ENCODE measurements at places on chromosomes 1 and 21. TPM values are rescaled to one million over a fixed set of nuclear protein-coding genes. Genes with fewer than 3 reads are reported as not detected.
A peak's percentile ranks its signal among the peaks of the same experiment; 100 is the strongest.

Gene LIN28A
- not detected for total RNA-seq

Gene GJA8
- not detected for total RNA-seq

Gene RAB7B
- total RNA-seq = 1.1 TPM

Gene RNF220
- total RNA-seq = 68.7 TPM

Gene CFAP45
- total RNA-seq = 1.6 TPM

Gene FMOD
- total RNA-seq = not detected

Gene LIPI
- total RNA-seq = not detected

- H3K4me3 ChIP-seq = no peak overlapping the region
- peaks cover 5% of the 10 kb centered on the region for H3K36me3 ChIP-seq
- H3K27me3 ChIP-seq = no peaks in the 10 kb centered on the region
- peaks cover 15% of the 10 kb centered on the region for H3K4me1 ChIP-seq
- no peak for DNase-seq
- H3K27ac ChIP-seq = no peak overlapping the region
Observed at GRCh38 chr1:170164103-170164763, 18.5 kb downstream of the NTMT2 start.

DNA sequence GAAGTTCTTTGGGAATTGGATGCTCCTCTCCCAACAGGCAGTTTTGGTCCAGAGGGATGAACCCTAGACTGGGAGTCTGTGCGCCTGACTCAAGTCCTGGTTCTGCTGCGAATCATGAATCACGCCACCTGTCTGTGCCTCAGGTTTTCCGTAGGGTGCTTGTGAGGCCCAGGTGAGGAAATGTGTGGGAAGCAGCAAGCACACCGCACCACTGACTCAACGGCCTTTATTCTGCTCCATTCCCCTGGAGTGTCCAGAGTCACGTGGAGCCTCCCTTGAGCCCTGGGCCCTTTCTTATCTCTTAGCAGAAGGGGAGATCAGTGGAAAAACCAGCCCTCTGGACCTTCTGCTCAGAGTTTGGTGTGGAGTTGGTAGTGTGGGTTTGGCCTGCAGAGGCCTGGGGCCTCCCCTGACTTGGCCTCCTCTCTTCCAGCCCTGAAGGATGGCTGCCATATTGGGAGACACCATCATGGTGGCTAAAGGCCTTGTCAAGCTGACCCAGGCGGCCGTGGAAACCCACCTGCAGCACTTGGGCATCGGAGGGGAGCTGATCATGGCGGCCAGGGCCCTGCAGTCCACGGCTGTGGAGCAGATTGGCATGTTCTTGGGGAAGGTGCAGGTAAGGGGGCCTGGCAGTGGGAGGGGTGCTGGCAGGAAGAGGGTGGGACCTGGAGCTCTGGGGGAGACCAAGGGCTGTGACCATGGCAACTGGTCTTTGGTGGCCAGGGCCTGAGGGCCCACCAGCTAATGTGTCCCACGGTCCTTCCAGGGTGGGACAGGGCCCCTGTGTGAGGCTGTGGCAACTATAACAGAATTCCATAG, 21.1 kb downstream of the COQ8A start:
- H3K36me3 ChIP-seq = no peaks in the 10 kb centered on the region
- no peak for DNase-seq
- H3K4me3 ChIP-seq = no peak overlapping the region
- H3K4me1 ChIP-seq = no peaks in the 10 kb centered on the region

GRCh38 chr1:165215676-165216075, 140.8 kb downstream of the LMX1A start:
- H3K4me1 ChIP-seq = no peaks in the 10 kb centered on the region
- DNase-seq = no peak
- peaks cover 48% of the 10 kb centered on the region for H3K27me3 ChIP-seq
- H3K36me3 ChIP-seq = no peaks in the 10 kb centered on the region
- no peak overlapping the region for H3K4me3 ChIP-seq

GRCh38 chr1:2166695-2167094, 27.9 kb downstream of the FAAP20 start:
- H3K36me3 ChIP-seq = peaks cover 10% of the 10 kb centered on the region
- H3K27me3 ChIP-seq = no peaks in the 10 kb centered on the region
- DNase-seq = no peak
- no peak overlapping the region for H3K27ac ChIP-seq
- no peak overlapping the region for H3K4me3 ChIP-seq

- no peaks in the 10 kb centered on the region for H3K27me3 ChIP-seq
- H3K27ac ChIP-seq = no peak overlapping the region
- no peak for DNase-seq
- H3K4me1 ChIP-seq = no peaks in the 10 kb centered on the region
Observed at GRCh38 chr1:40081871-40082270, 15.2 kb downstream of the PPT1 start.

DNA sequence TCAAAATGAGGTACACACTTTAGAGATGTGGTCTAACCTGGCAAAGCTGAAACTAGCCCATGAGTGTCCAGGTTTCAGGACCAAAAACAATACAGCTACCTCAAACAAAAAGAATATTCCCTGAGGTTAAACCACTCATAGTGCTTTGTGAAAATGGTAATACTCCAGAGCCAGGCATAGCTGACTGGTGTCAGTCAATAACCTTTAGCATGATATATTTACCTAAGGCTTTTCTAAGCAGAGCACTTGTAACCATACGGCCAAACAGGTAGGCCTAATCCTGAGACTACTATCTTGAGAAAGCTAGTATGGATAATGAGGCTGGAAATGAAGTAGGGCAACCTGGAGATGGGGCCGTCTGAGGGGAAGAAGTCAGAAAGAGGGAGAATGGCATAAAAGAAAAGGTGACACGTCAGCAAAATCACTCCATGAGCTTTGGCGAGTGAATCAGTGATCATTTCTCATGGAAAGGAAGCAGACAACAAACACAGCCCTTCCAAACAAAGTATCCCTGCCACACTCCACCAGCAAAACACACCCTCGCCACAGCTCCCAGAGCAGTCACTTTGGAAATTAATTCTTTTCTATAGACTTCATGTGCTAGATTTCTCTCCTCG, 1.7 kb upstream of the LRRC52 start:
- DNase-seq = no peak
- H3K4me3 ChIP-seq = no peak overlapping the region
- H3K27me3 ChIP-seq = peaks cover 49% of the 10 kb centered on the region
- no peak overlapping the region for H3K27ac ChIP-seq
- no peaks in the 10 kb centered on the region for H3K36me3 ChIP-seq

DNA sequence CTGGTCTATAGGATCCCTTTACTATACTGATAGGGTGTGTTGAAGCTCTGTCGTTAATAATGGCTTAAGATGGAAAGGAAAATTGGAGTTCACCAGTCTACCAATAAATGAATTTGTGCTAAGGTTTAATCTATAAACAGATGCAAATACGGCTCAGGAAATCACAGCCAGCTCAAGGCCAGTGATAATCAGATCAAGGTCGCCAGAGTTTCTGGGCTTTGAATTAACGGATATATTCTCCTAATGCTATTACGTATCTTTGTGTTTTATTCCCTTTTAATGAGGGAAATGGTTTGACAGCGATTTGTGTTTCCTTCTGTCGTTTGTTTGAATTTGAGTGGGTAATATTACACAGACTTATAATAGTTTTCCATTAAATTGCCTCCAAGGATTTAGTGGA, 279.6 kb downstream of the BACH1 start:
- H3K36me3 ChIP-seq = no peaks in the 10 kb centered on the region
- DNase-seq = no peak
- no peaks in the 10 kb centered on the region for H3K27me3 ChIP-seq
- H3K4me1 ChIP-seq = no peaks in the 10 kb centered on the region

- no peak overlapping the region for H3K4me3 ChIP-seq
- DNase-seq = no peak
- no peaks in the 10 kb centered on the region for H3K36me3 ChIP-seq
Observed at GRCh38 chr21:45390121-45390751, 14.7 kb upstream of the COL18A1 start.

- peak overlapping the region; percentile 85 for H3K27ac ChIP-seq
- H3K27me3 ChIP-seq = no peaks in the 10 kb centered on the region
- H3K36me3 ChIP-seq = peaks cover 34% of the 10 kb centered on the region
- peaks cover 21% of the 10 kb centered on the region for H3K4me1 ChIP-seq
- DNase-seq = no peak
- peak overlapping the region; percentile 96 for H3K4me3 ChIP-seq
Observed at GRCh38 chr21:37074197-37074510, 1.1 kb downstream of the TTC3 start.

DNA sequence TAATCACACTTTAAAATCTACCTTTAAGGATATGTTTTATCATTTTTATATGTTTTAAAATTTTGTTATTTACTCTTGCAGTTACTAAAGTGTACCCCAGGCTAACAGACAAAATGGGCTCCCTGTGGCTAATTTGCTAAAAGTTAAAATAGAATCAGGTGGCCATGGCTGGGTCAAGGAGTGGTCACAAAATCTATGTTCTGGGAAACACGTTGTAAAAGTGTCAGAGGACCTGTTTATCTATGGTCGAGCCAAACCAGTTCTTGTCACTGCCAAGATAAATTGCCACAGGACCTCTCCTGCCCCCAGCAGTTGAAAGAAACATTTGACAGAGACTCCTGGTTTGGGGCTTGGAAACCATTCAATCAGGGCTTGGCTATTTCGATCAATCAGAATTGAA, 21.2 kb upstream of the TTLL7 start:
- peaks cover 8% of the 10 kb centered on the region for H3K4me1 ChIP-seq
- peak; percentile 26 for DNase-seq
- no peaks in the 10 kb centered on the region for H3K36me3 ChIP-seq
- no peaks in the 10 kb centered on the region for H3K27me3 ChIP-seq

DNA sequence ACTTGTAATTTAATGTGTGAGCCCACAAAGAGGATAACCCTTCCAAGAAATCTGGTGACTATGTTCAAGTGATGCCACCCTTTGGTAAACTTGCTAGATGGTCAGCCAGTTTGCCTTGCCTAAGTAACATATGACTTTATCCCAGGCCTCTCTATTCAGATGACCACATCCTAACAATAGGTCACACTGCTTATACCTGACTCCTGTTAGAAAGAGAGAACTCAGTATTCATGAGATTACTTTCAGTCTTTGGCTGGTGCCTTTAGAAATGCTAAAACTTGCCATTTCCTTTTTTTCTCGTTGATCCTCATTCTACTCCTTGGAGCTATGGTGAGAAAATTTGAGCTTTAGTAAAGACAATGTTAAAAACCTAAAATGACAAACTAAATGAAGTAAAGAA, 28.5 kb upstream of the SERBP1 start:
- H3K27ac ChIP-seq = no peak overlapping the region
- no peaks in the 10 kb centered on the region for H3K4me1 ChIP-seq
- H3K4me3 ChIP-seq = no peak overlapping the region
- H3K27me3 ChIP-seq = peaks cover 4% of the 10 kb centered on the region
- no peaks in the 10 kb centered on the region for H3K36me3 ChIP-seq

DNA sequence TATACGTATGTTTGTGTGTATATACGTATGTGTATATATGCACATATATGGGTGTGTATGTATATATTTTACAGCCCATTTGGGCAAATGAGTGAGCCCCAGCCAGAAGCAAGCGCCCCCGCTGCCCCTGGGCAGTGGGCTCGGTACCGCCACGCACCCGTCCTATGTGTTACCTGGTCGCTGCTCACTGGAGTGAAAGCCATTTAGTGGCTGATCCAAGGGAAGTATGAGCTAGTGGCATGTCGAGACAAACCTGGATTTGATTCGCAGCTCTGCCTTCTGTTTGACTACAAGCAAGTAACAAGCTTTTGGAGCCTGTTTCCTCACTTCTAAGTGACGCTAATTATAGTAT, 35.8 kb upstream of the JAK1 start:
- peak overlapping the region; percentile 22 for H3K27ac ChIP-seq
- no peaks in the 10 kb centered on the region for H3K4me1 ChIP-seq
- H3K36me3 ChIP-seq = peaks cover 14% of the 10 kb centered on the region
- peak overlapping the region; percentile 65 for H3K4me3 ChIP-seq
- H3K27me3 ChIP-seq = no peaks in the 10 kb centered on the region
- no peak for DNase-seq

GRCh38 chr1:55382806-55383305, 167.7 kb upstream of the USP24 start:
- DNase-seq = no peak
- no peak overlapping the region for H3K4me3 ChIP-seq
- no peaks in the 10 kb centered on the region for H3K4me1 ChIP-seq
- no peaks in the 10 kb centered on the region for H3K36me3 ChIP-seq

DNA sequence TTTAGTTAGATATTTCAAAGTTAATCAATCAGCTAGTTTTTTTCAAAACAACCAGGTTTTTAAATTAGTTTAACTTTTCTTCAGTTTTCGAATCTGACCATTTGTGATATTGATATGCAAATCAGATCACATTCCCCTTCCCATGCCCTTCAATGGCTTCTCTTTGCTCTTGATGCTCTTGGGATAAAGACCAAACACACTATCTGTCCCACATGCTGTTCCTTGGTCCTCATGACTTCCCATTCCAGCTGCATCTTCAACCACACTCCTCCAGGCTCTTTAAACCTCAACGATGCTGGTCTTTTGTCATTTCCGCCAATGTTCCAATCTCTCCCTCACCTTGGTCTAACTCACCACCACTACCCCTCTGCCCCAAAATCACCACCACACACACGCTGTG, 285.8 kb downstream of the LMX1A start:
- H3K27ac ChIP-seq = no peak overlapping the region
- H3K36me3 ChIP-seq = no peaks in the 10 kb centered on the region
- no peaks in the 10 kb centered on the region for H3K4me1 ChIP-seq
- no peak overlapping the region for H3K4me3 ChIP-seq
- peaks cover 23% of the 10 kb centered on the region for H3K27me3 ChIP-seq

DNA sequence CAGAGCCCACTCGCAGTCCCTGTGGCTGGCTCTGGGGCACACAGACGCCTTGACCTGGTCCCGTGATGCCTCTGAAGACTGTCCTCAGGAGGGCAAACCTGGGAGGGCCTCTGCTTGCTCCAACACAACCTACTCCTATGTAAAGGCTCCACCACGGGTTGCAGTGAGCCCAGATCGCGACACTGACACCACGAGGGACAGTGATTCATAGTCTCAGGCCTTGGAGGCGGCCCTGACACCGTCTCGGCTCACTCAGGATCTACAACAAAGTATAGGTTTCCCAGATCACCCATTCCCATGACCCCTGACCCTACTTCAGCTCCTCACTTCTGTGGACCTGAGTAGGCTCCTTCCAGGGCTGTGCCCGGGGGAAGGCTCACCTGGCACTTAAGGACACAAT, 28.0 kb downstream of the NOL9 start:
- no peaks in the 10 kb centered on the region for H3K27me3 ChIP-seq
- no peaks in the 10 kb centered on the region for H3K4me1 ChIP-seq
- H3K4me3 ChIP-seq = no peak overlapping the region
- H3K36me3 ChIP-seq = peaks cover 26% of the 10 kb centered on the region
- no peak overlapping the region for H3K27ac ChIP-seq

- H3K27me3 ChIP-seq = peaks cover 47% of the 10 kb centered on the region
- no peaks in the 10 kb centered on the region for H3K36me3 ChIP-seq
- DNase-seq = no peak
- H3K4me1 ChIP-seq = no peaks in the 10 kb centered on the region
- H3K4me3 ChIP-seq = no peak overlapping the region
Observed at GRCh38 chr21:38525454-38525853, 27.2 kb upstream of the ERG start.

- DNase-seq = no peak
- H3K36me3 ChIP-seq = no peaks in the 10 kb centered on the region
- H3K27ac ChIP-seq = no peak overlapping the region
- H3K4me1 ChIP-seq = no peaks in the 10 kb centered on the region
- no peak overlapping the region for H3K4me3 ChIP-seq
Observed at GRCh38 chr1:116904791-116905320, 4.9 kb upstream of the PTGFRN start.

- H3K27ac ChIP-seq = no peak overlapping the region
- H3K4me1 ChIP-seq = no peaks in the 10 kb centered on the region
- no peak for DNase-seq
- no peak overlapping the region for H3K4me3 ChIP-seq
- H3K27me3 ChIP-seq = no peaks in the 10 kb centered on the region
Observed at GRCh38 chr1:28766532-28767183, 29.9 kb downstream of the YTHDF2 start.
